ENCODE measurements at places on chromosomes 5 and 9. TPM values are rescaled to one million over a fixed set of nuclear protein-coding genes. Genes with fewer than 3 reads are reported as not detected.

DNA sequence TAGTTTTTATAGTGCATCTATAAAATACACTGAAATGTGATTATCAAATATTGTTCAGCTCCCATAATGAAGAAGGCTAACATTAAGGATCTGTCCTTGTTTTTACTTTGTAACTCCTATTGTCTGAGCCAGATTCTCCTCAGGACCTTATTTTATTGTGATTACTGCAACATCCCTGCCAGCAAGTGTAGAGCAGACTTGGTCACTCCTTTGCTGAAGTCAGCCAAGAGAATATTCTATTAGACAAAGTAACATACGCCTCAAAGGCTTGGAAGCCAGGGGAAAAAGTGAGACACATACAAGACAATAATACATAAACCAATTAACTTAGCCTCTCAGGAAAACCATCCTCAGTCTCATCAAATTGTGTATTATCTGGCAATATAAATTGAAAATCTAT is 269.6 kb downstream of the ARL15 start:
- no peak for DNase-seq

- no peak for DNase-seq
These were observed 406.9 kb upstream of the ACTBL2 start for GRCh38 chr5:57889558-57889957.

DNA sequence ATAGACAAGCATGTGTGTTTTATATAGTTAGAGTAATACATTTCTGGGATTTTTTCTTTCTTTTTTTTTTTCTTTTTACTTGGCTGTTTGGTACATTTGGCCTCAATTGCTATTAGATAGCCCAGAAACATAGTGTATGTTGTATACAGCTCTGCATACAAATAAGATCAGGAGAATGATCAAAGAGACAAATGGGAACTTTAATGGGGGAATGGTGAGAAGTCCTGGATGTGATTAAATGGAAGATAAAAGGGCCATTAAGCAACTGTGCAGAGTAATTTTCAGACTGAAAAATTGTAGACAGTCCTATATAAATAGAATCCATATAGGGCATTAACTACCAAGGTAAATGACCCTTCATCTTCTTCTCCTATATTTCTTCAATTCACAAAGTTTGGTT is 575.6 kb downstream of the EBF1 start:
- DNase-seq = no peak

GRCh38 chr5:159050316-159051143 is 49.2 kb downstream of the EBF1 start:
- DNase-seq = no peak

DNA sequence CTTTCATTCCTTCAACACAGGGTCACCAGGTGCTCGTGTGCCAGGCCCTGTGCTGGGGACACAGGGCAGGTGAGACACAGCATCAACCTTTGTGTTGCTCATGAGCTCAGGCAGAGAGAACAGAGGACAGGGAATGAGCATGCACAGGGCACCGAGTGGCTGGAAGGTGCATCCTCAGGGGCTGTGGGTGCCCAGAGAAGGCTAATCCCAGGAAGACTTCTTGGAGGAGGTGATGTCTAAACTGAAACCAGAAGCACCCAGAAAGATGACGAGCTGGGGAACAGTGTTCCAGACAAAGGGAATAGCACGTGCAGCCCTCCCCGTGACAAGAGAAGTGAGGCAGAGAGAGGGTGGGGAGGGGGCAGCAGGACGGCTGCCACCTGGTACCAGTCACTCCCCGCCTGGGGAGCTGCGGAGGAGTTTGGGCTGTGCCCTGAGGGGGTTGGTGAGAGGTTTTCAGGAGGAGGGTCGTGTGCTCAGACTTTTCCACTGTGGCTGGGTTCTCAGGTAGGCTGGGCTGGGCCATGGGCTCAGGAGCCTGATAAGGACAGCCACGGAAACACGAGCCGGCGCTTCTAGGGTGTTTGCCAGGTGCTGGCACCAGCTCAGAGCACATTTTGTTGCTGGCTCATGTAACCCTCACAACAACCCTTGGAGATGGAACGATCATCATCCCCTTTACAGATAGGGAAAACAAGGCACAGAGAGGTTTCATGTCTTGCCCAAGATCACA is 46.0 kb downstream of the HMCN2 start:
- no peak for DNase-seq

DNA sequence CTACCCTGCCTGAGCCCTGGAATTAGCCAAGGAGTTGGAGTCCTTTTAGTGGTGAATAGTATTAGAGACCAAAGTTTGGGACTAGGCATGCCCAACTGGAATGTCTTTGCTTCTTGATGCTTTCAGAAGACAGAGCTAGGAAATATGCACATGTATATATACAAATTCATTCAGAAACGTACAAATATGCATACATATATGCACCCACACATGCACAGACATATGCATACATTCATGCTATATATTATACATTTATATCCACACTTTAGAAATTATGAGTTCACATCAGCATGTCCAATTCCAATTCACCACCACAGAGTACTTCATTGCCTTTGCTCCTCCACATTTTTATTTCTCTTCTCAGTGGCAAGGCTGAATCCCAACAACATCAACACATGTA is 398.3 kb upstream of the MPDZ start:
- no peak for DNase-seq

DNA sequence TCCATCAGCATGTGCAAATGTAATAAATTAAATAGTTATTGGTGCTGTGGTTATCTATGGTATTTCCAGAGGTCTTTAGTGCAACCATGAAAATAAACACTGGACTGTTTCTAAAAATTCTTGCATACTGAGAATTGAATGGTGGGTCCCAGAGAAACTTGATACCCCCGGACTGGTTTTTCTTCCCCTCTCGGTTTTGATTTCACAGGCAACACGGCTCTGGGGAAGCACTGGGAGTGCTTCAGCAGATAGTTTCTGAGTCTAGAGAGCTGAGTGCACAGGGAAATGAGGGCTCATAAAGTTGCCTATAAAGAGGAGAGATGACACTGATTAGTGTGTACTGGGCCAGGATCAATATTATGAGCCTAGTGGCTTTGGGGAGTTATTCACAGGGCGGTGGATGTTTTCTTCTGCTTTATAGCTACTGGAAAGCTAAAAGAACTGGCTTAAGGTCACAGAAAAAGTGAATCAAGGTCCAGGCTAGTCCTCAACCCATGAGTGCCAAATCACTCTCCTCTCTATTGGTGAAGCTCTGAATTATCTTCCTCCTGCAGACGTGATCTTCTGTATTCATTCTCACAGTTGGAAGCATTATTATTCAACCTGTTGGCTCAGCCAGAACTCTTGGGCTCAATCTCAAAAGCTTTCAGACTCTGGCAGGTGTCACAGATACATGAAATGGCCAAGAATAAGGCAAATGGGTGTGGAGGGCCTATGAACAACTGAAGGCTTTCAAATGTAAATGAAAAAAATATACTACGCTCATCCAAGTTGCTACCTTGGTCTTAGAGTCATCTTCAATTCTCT is 170.2 kb upstream of the HMHB1 start:
- DNase-seq = no peak

DNA sequence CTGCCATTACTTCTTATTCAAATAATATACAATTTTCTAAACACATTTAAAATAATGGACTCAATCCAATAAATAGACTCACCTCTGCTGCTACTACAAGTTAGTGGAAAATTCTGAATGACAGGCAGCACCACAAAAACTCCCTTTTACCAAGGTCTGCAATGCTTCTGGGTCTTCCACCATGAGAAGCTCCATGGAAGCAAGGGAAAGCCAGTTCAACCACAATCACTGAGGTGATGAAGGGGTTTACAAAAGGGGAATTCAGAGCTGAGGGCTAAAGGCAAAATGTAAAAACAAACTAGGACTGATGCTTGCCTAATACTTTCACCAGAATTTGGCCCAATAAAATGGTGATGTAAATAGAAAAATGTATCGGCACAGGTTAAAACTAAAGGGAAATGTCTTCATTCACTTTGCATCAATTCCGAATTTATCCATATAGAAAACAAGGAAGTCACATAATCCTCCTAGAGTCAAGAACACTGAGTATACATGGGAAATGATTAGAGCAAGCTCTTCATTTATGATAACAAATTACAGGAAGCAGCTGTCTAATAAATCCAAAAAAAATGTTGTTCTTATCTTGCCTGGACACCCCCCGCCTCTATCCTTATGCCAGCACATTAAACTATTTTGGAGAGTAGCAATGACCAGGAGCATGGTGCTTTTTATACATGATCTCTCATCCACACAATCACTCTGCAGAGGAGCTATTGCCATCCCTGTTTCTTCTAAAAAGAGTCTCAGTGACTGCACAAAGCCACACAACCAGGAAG is 66.3 kb upstream of the NFIB start:
- no peak for DNase-seq

GRCh38 chr5:14580398-14581034 is 1.1 kb upstream of the OTULINL start:
- no peak for DNase-seq

DNA sequence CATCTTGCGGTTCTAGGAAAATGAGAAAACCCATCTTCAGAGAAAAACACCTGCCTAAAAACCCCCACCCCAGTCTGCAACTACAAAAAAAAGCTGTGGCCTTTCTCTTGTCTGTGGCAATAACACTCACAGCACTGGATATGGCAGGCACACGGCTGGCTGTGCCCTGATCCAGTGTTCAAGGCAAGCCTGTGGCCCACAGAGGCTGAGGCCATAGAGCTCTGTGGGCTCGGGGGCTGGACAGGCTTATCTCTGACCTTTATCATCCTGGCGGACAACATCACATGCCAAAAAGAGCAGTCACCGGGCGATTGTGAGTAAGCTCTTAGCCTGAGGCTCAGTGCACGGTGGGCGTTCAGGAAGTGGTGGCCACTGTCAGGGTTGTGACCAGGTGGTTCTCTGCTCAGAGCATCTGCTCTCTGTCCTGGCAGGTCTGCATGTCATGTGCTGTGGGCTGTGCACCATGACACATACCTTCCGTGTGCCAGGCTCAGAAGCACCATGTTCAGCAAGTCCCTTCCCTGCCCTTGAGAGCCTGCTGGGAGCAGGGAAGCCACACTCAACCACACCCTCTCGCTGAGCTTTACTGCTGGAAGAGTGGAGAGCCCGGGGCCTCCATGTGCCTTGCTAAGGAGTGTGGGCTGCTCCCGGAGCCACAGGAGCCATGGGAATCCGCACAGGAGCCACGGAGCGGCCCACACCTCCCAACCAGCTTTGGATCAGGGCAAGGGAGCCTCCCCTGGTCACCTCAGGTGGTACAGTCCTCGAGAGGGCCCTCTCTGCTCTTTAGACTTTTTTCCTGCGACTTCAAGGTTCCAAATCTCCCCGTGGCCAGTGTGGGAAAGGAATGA is 34.6 kb upstream of the WDR38 start:
- DNase-seq = no peak

DNA sequence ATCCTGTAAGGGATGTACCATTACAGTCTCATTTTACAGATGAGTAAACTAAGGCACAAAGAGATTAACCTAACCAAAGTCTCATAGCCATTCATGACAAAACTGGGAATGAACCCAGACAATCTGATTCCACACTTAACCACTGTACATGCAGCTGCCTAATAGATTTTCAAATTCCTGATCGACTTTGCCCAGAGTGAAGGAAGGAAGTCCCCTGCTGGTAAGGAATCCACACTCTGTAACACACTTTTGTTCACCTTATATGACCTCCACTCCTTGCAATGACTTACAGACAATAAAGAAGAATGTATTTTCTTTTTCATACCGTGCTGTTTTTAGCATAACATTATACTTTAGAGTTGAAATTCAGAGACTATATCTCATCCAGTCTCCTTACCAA is 31.3 kb upstream of the PLPP6 start:
- DNase-seq = no peak

PCDHGB6 gene
- total RNA-seq = 56.8 TPM

SLC1A3 gene
- 1.3 TPM for total RNA-seq

C8G gene
- not detected for total RNA-seq

TMEM252 gene
- total RNA-seq = not detected

PCDHAC2 gene
- 6.7 TPM for total RNA-seq

SPINK6 gene
- not detected for total RNA-seq

WNT8A gene
- not detected for total RNA-seq

OR1J2 gene
- not detected for total RNA-seq

FBP2 gene
- not detected for total RNA-seq
